ENCODE measurements at places on chromosomes 11 and 22.

DNA sequence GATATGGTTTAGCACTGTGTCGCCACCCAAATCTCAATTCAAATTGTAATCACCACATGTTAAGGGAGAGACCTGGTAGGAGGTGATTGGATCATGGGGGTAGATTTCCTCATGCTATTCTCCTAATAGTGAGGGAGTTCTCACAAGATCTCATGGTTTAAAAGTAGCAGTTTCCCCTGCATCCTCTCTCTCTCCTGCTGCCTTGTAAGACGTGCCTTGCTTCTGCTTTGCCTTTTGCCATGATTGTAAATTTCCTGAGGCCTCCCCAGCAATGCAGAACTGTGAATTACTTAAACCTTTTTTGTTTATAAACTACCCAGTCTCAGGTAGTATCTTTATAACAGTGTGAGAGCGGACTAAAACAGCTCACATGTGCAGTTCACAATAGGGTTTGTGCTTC, 1668.7 kb upstream of the RAG2 start:
- DNase-seq = no peak

DNA sequence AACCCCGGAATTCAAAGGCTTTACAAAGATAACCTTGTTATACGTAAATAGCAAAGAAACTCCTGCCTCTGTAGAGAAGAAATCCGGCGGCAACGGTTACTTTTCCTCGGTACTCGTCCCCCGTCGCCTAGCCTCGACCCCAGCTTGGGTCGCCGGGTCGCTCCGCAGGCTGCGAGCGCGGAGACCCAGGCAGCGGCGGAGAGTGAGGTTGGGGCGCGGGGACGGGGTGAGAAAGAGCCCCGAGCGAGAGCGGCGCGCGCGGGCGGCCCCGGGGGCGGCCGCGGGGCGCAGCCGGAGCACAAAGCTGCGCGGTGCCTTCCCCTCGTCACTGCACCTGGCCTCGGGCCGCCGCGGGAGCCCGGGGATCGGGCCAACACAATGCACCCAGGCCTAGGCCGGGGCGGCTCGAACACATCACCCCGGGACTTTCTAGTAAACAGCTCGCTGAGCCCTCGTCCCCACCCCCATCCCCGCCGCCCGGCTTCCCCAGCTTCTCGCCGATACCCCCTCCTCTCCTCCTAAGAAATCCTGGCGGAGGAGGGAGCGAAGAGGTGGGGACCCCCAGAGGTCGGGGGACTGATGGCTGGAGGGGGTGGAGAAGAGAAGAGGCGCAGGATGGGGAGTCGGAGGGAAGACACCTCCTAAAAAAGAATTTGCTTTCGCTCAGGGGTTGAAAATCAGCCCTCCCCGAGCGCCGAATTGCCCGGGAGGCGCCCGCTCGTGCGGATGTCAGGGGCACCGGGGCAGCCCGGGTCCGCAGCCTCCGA, 845 bp downstream of the MPPED2 start:
- no peak for DNase-seq

- no peak for DNase-seq
Measured at GRCh38 chr11:25860677-25861450, 471.1 kb upstream of the ANO3 start.

DNA sequence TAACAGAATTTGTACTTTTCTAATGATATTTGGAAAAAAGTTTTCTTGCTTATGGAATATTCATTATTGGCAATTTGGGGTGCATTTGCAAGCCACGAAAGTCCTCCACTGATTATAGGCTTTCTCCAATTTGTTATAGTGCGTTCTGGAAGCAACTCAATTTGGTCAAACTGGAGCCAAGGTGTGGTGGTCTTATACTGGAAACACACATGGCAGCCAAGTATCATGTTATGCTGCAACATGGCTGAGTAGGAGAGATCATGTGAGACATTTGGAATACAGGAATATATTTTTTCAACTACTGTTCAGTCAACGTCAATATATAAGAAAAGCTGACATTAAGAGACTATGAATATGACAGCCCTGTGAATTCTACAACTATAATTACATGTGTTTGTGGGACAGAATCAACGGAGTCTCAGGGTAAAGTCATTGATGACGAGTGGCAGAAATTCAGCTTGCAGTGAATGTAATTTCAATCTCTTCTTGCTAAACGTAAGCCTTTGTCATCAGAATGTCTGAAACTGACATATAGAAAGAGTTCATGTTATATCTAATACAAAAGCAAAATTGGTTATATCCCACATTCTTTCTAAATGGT, 83.8 kb upstream of the FIBIN start:
- no peak for DNase-seq

GRCh38 chr11:62688491-62688890, 839 bp downstream of the LRRN4CL start:
- DNase-seq = no peak

DNA sequence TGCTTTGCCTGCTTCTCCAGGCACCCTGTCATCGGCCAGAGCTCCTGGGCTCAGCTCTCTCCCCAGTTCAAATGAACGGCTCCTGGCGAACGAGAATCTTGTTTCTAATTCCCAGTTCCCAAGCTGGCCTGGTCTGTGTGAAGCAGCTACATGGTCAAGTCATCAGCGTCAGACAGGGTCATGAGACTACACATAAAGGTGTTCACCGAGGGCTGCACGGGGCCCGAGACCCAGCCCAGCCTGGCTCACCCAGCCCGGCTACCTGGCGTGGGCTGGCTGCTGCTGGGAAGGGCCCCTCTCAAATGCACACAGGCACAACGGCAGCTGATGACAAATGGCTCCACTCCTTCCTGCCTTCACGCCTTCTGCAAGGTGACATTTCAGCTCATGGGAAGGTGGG, 14.6 kb upstream of the CELSR1 start:
- no peak for DNase-seq

DNA sequence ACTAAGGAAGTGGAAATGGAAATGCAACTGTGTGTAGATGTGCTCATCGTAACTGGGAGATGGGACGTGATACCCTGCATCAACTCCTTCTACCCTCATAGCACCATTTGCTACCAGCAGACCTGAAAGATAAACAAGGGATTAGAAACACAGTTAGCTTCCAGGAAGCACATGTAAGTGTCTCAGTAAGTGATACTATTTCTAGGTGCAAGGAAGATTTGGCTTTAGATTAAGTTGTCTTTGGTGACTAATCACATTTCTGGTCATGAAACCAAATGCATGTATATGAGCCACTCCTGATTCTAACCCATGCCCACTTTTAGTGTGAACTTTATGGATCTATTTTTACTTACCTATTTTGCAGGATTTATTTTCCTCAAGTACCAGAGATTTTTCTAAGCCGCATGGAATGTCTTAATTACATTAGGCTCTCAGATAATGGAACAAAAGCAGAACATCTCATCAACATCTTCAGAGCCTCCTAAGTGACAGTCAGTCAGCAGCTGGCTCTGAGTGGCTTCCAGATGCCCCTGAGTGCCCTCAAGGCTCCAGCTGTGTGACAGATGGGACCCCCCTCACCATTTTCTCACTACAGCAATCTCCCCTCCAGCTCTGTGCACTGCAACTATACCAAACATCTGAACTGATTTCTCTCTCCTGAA, 21.2 kb downstream of the SLC5A12 start:
- DNase-seq = no peak

GRCh38 chr11:45812581-45813548, 7.9 kb downstream of the SLC35C1 start:
- no peak for DNase-seq

DNA sequence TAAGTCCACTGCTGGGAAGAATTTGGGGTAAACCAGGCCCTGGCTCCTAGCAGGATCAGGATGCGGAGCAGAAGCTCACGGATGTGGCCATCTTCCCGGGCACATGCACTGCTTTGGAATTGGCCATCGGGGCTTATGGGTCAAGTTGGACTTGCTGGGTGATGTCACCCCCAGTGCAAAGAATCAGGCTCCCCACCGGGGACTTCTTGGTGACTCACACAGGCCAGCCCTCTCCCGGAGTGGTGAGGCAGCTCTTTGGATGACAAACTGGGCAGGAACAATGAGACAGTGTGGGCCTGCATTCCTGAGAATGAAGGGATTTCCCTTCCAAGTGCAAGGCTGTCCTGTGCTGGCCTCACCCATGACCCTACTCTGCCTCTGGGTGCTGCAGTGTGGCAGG, 128.8 kb upstream of the ANO1 start:
- no peak for DNase-seq

DNA sequence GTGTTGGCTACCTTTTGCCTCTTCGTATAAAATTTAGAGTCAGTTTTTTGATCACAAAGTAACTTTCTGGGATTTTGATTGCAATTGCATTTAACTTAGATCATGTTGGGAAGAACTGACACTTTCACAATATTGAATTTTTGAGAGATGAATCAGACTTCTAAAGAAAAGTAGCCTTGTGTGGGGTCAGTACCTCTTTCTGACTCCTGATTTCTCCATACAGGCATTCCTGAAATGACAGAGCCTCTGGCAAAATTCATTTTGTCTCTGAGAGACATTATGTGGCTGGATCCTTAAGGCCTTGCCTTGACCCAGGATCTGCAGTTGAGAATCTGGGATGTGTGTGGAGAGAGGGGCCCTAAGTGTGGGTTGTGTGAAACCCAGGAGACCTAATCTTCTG, 37.8 kb downstream of the PPFIBP2 start:
- no peak for DNase-seq
